ENCODE measurements at places on chromosomes 5 and 9. TPM values are rescaled to one million over a fixed set of nuclear protein-coding genes. Genes with fewer than 3 reads are reported as not detected.

SLC34A1 gene
- total RNA-seq: not detected

UAP1L1 gene
- total RNA-seq: 22.3 TPM

FAM221B gene
- total RNA-seq: not detected

ARID3C gene
- 0.21 TPM for total RNA-seq

DNA sequence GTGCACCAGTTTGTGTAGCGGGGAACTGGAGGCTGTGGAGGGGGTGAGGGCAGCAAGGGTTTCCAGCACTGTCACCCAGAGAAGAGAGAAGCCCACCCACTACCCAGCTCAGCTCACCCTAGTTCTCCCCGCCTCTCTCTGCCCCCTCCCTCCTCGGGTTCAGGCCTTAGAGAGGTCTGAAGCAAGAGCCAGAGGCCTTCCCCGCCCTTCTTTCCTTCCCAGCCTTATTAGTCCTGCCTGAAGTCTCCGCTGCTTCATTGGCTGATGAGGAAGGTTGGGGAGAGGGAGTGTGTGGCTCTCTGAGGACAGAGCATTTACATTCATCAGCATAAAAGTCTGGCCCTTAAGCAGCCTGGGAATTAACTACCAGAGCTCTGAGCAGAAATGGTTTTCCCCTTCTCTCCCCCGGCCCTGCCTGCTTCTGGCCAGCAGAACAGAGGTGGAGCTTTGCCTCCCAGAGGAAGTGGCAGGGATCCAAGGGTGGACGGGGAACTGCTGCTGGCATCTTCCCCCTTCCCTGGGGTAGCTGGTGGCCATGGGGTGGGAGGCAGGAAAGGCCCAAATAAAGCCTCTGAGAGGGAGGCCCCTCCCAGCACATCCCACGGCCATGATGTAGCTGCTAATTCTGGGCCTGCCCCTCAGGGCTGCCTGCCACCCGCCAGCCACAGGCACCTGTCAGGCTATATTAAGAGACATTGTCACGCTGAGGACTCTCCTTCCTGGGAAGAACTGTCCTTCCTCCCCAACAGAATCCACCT lies 4.1 kb downstream of the DNAJB5 start:
- no peak for DNase-seq
- H3K27me3 ChIP-seq: no peaks in the 10 kb centered on the region
- H3K36me3 ChIP-seq: peaks cover 10% of the 10 kb centered on the region
- peak overlapping the region; percentile 86 for H3K27ac ChIP-seq

GRCh38 chr5:36311956-36312355 lies 10.3 kb upstream of the RANBP3L start:
- H3K4me3 ChIP-seq: no peak overlapping the region
- H3K27ac ChIP-seq: no peak overlapping the region
- H3K27me3 ChIP-seq: peaks cover 33% of the 10 kb centered on the region

GRCh38 chr9:119501374-119501773 lies 132.1 kb upstream of the BRINP1 start:
- H3K4me1 ChIP-seq: no peaks in the 10 kb centered on the region
- DNase-seq: no peak
- H3K36me3 ChIP-seq: no peaks in the 10 kb centered on the region
- no peak overlapping the region for H3K4me3 ChIP-seq
- H3K27me3 ChIP-seq: no peaks in the 10 kb centered on the region
- H3K27ac ChIP-seq: no peak overlapping the region

GRCh38 chr9:105332471-105332870 lies 88.0 kb downstream of the SLC44A1 start:
- H3K4me1 ChIP-seq: peaks cover 5% of the 10 kb centered on the region
- H3K27ac ChIP-seq: no peak overlapping the region
- H3K27me3 ChIP-seq: peaks cover 8% of the 10 kb centered on the region
- no peaks in the 10 kb centered on the region for H3K36me3 ChIP-seq

GRCh38 chr9:136190237-136190601 lies 14.7 kb downstream of the LHX3 start:
- no peak for DNase-seq
- H3K27me3 ChIP-seq: peaks cover 26% of the 10 kb centered on the region
- no peak overlapping the region for H3K4me3 ChIP-seq
- H3K4me1 ChIP-seq: no peaks in the 10 kb centered on the region
- no peaks in the 10 kb centered on the region for H3K36me3 ChIP-seq

GRCh38 chr9:93196096-93197055 lies 12.4 kb downstream of the WNK2 start:
- H3K4me1 ChIP-seq: no peaks in the 10 kb centered on the region
- no peak for DNase-seq
- peaks cover 10% of the 10 kb centered on the region for H3K27me3 ChIP-seq
- no peak overlapping the region for H3K4me3 ChIP-seq

GRCh38 chr9:82475584-82476301 lies 487.2 kb downstream of the SPATA31D1 start:
- H3K4me3 ChIP-seq: no peak overlapping the region
- H3K27me3 ChIP-seq: no peaks in the 10 kb centered on the region
- DNase-seq: no peak
- H3K4me1 ChIP-seq: no peaks in the 10 kb centered on the region
- H3K27ac ChIP-seq: no peak overlapping the region

GRCh38 chr5:176870110-176870591 lies 29.0 kb downstream of the HK3 start:
- H3K27ac ChIP-seq: no peak overlapping the region
- H3K36me3 ChIP-seq: peaks cover 7% of the 10 kb centered on the region
- no peak for DNase-seq
- H3K4me3 ChIP-seq: no peak overlapping the region
- H3K27me3 ChIP-seq: peaks cover 20% of the 10 kb centered on the region
- H3K4me1 ChIP-seq: no peaks in the 10 kb centered on the region
